ENCODE measurements at places on chromosomes 16 and 17. TPM values are rescaled to one million over a fixed set of nuclear protein-coding genes. Genes with fewer than 3 reads are reported as not detected.

- no peak for DNase-seq
Measured at GRCh38 chr16:49811644-49812334, 44.1 kb downstream of the ZNF423 start.

PER1 gene
- polyA plus RNA-seq, result 38.6 TPM

DNA sequence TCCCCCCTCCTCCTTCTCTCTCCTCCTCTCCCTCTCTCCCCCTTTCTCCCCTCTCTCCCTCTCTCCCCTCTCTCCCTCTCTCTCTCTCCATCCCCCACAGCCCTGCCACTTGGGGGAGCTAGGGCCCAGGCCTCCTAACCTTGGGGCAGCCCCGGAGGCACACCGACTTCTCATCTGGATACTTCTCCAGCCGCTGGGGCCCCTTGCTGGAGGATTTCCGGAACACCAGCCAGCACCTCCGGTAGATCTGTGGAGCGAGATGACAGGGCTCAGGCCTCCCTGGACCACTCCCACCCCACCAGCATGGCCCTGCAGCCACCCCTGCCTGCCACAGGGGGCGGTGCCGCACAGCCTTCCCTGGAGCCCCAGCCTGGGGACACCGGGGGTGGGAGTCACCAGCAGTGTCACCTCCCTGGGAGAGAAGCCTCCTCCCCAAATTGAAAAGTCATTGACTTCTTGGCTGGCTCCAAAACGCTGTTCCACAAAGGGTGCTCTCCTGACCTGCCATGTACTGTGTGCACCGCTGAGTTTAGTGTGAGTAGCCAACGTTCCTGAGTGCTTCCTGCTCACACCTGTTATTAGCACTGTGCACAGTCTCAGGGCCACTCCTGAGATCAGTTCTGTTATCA, 10.5 kb downstream of the DOK4 start:
- no peak for DNase-seq

RNF43 gene
- polyA plus RNA-seq, result 47.3 TPM

DNA sequence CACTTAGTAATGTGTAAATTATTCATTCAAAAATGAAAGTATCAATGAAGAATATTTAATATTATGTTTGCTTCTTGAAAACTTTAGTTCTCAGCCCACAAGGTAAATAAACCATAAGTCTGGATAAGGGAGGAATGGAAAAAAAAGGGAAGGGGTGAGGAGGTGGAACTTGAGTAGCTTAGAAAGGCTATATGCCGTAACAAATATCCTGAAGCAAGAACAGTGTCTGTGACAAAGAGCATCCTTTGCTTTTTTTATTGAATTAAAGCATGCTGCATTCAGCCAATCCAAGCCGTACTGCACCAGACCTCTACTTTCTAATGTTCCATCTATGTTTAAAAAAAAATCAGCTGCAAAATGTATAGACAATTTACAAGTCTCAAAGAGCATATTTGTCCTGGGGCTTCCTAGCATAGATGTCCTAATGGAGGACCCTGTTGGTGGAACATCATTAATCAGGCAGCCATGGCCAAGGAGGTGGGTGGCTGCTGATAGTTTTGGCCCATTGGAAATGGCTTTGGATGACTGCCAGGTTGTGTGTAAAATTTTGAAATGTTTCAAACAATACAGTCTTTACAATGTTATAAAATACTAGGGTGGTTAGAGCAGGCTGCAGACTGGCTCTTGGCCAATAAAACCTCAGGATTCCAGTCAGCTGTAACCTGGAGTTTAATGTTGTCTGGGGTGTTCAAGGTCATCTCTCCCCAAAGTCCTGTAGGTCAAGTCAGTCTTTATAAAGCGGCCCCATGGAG, 895.8 kb upstream of the SOX9 start:
- no peak for DNase-seq

ELOB gene
- 296 TPM for polyA plus RNA-seq

GRCh38 chr17:9956474-9957131, 51.5 kb upstream of the RCVRN start:
- DNase-seq, result no peak

DNA sequence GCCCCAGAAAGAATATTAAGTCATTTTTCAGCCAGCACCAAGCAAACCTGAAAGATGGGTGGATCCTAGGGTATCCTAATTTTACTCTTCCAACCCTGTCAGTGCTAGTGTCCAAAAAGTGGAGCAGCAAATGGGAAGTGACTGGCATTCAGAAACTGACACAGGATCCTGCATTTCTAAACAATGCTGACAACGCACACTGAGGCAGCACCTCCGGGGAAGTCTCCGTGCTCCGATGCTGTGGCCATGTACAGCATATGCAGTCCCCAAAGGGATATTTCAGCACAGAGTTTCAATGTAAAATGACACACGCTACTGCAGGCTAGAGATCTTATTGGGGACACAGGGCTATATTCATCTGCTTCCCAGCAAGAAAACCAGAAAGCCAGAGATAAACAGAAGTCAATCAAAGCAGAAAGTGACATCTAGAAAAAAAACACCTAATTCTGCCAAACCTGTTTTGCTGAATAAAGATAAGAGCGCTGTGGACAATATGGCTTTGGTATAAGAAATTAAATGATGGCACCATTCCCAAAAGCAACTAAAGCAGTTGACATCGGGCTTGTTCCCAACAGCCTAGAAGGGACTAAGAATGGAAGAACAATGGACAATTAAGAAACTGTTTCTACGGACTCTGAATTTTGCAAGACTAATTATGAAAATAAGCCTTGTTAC, 17.3 kb downstream of the XYLT1 start:
- no peak for DNase-seq

- no peak for DNase-seq
Measured at GRCh38 chr17:5135726-5136579, 20.1 kb downstream of the USP6 start.

GRCh38 chr17:7043497-7044198, at the start of gene SLC16A11:
Gene SLC16A11, minus strand, starts transcription at chr17:7044092. Its CDS starts 579 bp downstream, at chr17:7043513.
- DNase-seq, result no peak

LCAT gene
- 31.4 TPM for polyA plus RNA-seq

SCIMP gene
- 1.6 TPM for polyA plus RNA-seq

- DNase-seq, result no peak
Measured at GRCh38 chr16:31517800-31518402, 9.7 kb upstream of the RUSF1 start.

- DNase-seq, result no peak
Measured at GRCh38 chr17:40888196-40888720, 3.2 kb upstream of the KRT20 start.

GRCh38 chr16:57563487-57563750, 21.0 kb downstream of the ADGRG5 start:
- DNase-seq, result no peak

GRCh38 chr16:12020009-12020408, 43.5 kb downstream of the SNX29 start:
- DNase-seq, result no peak

DNA sequence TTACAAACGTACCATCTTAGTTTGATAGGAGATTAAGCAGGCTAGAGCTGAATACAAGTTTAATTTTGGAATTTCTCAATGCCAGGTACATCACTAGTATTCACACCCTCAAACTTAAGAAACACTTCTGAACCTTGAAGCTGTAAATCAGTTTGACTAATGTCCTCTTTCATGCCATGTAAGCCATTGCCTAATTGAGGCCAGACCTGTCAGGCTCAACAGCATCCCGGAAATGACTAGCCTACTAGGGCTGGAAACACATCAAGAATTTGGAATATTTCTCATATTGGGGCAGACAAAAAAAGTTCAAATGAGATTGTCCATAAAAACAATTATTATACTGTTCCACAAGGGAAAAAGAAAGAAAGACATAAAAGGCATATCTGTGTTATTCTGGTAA, 1.7 kb downstream of the USP32 start:
- DNase-seq, result no peak

NOXO1 gene
- polyA plus RNA-seq, result 0.18 TPM

P3H4 gene
- 23.9 TPM for polyA plus RNA-seq

DNA sequence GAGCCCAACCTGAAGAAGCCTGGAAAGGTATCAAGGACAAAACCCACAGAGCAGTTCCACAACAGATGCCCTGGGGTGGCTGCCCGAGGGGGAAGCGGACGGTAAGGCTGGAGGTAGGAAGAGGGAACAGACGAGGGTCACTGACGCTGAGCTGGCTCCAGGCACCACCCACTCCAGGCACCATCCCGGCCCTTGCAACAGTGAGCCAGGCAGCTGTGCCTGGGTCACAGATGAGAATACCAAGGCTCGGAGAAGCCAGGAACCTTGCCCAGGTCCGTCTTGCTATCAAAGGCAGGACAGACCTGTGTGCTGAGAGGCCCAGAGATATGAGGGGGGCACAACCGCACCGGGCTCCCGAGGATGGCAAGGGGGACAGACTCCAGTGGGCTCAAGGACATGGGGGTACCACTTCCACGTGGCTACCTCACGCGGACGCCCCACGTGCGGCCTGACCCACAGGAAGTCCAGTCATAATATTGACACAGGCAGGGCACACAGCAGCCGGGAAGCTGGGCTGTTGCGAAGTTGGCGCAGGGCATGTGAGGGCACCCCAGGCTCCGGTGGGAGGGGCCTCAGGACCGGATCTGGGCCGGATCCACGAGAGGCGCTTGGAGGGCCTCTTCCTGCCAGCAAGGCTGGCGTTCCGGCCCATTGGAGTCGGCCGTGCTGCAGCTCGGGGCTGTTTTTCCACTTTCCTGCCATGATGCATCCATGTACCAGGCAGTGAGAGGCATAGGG, 29.9 kb downstream of the PEMT start:
- DNase-seq, result no peak

GRCh38 chr17:71975331-71975801, 145.5 kb upstream of the SOX9 start:
- peak; percentile 31 for DNase-seq

ADAP2 gene
- 4.7 TPM for polyA plus RNA-seq

GRCh38 chr16:16148755-16149154, 74.5 kb downstream of the ABCC6 start:
- DNase-seq, result no peak

MMP25 gene
- 2.3 TPM for polyA plus RNA-seq

DNA sequence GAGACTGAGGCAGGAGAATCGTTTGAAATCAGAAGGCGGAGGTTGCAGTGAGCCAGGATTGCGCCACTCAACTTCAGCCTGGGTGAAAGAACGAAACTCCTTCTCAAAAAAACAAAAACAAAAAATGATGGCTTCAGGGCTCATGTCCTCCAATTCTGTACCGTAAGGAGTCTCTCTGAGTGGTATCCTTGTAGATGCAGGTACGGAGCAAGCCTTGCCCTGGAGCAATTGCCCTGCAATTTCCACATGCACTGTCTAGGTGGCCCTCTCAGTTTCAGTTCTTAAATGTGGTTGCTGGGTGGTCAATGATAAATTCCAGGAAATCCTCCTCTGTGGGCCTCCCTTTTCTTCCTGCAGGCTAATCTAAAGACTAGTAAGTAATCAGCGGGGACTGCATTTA, 10.6 kb downstream of the TMEM238L start:
- DNase-seq, result no peak

- DNase-seq, result no peak
Measured at GRCh38 chr17:75418531-75418930, 13.1 kb upstream of the GRB2 start.

DNA sequence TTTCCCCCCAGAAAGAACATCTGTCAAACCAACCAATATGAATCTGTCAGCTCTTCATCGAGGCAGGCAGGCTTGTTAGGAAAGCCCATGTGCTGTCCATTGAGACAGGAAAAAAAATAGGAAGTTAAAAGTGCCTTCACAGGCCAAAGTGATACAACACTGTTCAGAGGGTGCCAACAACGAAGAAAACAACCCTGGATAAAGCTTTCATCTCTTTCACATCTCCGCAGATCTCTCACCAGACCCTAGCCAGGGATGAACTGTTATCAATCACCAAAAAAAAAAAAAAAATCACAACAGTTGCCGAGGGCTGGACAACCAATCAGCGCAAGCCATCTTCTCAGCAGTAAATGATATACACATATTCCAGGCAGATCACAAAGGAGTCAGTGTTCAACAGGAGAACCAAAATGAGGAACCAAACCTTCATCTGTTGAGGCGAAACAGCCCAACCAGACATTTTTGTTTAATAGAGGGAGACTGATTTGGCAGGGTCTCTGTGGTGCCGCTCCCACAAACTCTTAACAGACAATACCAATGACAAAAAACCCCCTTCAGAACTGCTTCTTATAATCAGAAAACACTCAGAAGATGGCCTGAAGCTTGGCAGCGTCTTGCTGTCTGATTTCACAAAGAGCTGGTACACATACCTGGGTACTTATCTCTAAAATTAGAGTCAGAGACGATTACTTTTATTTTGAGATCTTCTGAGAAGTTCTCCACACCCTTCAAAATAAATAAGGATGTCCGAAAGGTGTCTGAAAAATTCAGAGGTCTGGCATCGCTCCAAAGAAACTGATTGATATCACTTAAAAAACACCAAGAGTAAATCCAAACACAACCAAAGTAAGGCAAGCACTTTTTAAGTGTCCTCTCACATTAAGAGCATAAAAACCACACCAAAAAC, 1.8 kb downstream of the MAP3K14 start:
- DNase-seq, result no peak

CLEC19A gene
- polyA plus RNA-seq, result 0.51 TPM

GRCh38 chr17:57282296-57282695, 26.0 kb downstream of the MSI2 start:
- no peak for DNase-seq

Data from right lung (tissue), 10 donors.